Right renal pelvis (tissue), 4 donors: ENCODE measurements at places on chromosomes 4 and X.

DNA sequence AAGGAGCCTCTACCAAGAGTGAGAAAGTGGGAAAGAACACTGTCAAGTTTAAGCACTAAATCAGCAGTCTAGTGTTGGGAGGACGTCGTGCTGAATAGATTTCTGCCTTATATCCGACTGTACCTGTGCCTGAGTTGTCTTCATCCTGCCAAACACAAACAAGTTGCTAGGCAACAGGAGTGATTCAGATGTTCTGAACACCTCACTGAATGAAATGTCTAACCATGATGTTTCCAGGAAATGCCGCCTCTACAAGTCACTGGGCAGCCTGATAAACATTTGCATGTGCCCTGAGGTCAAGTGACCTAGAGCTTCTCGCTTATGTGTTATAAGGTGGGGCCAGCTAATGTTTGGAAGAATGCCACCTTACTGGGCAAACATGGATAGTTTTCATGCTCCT lies 37.9 kb downstream of the SGMS2 start:
- DNase-seq = no peak

DNA sequence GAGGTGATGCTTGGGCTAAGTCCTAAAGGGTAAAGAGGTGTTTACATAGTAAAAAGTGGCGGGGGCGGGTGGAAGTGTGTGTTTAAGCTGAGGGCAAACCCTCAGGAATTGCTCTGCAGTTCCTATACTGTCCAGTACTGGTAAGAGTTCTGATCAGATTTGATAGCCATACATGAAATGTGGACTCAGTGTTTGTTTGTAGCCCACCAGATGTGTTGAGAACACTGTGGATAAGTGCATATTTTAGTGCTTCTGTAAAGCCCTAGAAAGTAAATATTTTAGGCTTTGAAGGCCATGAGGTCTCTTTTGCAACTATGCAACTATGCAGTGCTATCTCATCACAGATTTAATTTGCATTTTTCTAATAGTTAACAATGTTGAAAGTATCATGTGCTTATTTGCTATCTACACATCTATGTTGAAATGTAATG lies 80.7 kb upstream of the EOLA2 start:
- no peak for DNase-seq

DNA sequence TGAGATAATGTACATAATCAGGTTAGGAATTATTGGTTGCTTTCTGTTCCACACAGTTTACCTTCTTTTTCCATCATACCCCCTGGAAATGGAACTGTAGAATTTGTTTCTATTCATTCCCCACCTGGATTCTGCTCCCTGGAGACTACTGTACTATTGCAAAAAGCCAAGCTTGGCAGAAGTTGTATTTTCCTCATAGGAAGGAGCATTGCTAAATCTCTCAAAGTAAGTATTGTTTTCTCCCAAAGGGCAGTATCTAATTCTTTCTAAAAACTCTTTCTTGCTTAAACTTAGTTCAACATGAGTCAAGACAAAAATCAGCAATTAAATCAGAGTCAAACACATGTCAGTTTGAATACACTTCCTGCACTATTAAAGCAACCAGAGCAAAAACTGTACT lies 136.2 kb downstream of the CDS1 start:
- DNase-seq = no peak

GRCh38 chr4:108261026-108261425 lies 92.3 kb upstream of the LEF1 start:
- no peak for DNase-seq

GRCh38 chr4:117466388-117466787 lies 381.0 kb upstream of the TRAM1L1 start:
- no peak for DNase-seq

DNA sequence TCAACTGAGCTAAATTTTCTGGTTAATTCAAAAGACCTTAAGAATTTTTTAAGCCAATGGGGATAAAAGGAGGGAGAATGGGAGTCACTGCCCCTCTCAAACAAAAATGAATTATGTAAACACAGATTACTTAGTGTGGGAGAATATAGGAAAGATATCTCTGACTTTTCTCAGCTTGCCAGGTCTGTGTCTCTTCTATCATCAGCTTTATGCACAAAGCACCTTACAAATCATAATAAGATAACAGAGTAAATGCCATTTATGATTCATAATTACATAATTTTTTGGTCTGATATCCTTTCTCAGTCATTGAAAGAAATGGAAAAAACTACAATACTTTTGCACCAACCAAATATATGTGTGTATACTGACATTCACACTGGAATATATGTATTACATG lies 604.6 kb upstream of the FAM241A start:
- no peak for DNase-seq

GRCh38 chrX:121191779-121192178 lies 144.4 kb downstream of the GLUD2 start:
- no peak for DNase-seq

GRCh38 chr4:77023920-77024319 lies 51.9 kb downstream of the CCNI start:
- DNase-seq = no peak

- DNase-seq = no peak
Measured at GRCh38 chr4:136793848-136794247, 738.4 kb downstream of the PCDH18 start.

DNA sequence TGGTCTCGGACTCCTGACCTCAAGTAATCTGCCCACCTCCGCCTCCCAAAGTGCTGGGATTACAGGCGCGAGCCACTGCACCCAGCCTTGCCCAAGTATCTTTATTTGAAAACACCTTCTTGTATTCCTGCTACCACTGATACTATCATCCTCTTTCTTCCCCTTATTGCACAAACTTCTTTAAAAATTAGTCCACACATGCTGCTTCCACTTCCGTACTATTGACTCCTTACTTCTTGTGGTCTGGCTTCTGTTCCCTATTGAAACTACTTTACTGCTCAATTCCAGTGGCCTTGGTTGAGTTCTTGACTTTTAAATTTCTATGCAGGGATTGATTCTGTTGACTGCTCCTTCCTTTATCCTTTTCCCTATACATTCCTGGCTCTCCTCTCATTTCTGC lies 38.8 kb downstream of the MTM1 start:
- no peak for DNase-seq

GRCh38 chr4:89113415-89113814 lies 2.1 kb downstream of the TIGD2 start:
- no peak for DNase-seq

DNA sequence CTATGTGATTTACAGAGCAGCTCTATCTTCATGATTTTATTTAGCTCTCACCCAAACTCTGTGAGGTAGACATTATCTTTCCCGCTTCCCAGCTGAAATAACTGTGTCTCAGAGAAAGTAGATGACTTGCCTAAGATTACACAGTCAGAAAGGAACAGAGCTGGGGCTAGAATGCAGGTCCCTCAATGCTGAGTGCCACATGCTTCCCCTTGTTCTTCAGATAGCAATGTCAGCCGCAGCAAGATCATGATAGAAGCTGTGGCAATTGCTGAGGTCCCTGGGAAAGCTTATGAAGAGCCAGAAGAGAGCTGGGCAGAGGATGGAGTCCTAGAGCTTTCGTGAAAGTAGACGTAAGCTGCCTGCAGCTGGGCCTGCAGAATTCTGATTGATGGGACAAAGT lies 11.1 kb upstream of the GABRE start:
- DNase-seq = no peak

DNA sequence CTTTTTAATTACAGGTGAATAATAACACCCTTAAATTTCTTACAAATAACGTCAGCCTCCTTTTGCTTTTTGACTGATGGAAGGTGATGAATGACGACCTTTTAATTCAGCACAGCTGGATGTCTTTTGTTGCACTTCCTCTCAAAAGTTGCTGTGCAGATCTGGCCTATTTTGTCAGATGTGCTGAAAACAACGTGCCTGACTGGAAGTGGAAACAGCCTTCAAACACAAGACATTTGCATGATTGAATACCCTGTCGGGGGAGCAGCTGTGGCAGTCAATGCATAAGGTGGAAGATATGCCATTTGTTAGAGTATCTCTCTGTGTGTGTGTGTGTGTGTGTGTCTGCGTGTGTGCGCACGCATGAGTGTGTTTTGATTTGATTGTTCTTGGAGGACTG lies 579.7 kb downstream of the SPRY1 start:
- no peak for DNase-seq

- no peak for DNase-seq
Measured at GRCh38 chrX:100673397-100673953, 29.5 kb downstream of the SRPX2 start.

DNA sequence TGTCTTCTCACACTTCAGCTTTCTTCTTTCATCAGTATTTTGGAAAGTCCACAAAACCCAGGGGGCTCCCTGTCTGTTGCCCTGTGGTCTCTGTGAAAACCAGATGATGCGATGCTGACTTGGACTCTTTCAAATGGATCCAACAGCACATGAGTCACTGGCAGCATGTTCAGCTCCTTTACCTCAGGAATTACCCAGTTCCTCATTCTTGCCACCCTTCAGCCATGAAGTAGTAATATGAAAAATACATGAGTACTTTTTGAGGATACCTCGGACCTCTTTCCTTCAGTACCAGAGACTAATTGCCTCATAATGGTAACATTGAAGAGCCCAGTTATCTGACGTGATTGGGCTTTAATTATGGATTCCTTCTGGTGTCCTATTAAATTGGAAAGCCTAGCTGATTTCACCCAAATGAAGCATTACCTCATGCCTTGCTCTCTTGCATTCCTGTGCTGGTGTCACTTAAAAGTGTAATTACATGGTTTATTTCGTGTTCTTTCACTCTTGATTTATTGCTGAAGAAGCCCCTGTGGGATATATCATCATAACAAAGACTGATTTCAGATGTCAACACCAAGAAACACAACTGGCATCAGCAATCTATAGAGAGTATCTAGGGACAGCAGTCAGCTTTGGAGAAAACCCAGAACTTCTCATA lies 63.4 kb downstream of the NFKB1 start:
- DNase-seq = no peak

DNA sequence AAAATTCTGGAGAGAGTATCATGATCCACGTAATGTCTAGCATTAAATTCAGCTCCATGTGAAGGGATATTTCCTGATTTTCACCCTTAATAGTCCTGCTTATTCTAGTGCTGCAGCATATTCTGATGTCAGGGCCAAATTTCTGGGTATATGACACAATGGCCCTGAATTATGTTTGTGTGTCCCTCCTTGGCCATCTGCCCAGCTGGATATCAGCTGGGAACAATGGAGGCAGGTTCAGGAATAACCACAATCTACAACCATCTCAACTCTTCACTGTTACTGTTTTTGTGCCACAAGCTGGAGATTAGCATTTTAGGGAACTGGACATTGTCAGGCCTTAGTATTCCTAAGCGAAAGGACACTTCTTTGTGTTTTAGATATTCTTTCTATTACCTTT lies 3.5 kb downstream of the GLRB start:
- DNase-seq = no peak

DNA sequence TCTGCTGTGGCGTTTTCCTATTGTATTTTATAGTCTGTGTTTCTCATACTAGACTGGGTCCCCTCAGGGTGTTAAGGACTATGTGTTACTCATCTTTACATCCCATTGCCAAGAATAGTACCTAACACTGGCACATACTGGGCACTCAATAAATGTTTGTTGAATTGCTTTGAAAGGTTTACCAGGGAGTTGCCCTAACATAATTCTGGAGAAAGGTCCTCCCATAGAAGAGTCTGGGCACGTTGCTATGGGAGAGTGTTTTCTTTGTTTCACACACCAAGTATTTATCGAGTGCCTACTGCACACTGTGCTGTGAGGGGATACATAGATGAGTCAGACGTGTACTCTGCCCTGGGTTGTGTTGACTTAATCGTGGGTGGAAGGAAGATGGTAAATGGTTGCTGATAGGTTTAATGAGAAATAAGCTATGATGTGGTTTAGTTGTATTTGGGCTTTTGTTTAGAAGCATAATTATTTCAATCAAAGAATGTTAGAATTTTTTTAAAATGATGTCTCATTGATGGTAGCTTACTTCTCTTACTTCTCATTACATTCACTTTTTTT lies 42.9 kb downstream of the AFF1 start:
- no peak for DNase-seq

- DNase-seq = no peak
Measured at GRCh38 chrX:40083120-40083978, 14.4 kb downstream of the BCOR start.

DNA sequence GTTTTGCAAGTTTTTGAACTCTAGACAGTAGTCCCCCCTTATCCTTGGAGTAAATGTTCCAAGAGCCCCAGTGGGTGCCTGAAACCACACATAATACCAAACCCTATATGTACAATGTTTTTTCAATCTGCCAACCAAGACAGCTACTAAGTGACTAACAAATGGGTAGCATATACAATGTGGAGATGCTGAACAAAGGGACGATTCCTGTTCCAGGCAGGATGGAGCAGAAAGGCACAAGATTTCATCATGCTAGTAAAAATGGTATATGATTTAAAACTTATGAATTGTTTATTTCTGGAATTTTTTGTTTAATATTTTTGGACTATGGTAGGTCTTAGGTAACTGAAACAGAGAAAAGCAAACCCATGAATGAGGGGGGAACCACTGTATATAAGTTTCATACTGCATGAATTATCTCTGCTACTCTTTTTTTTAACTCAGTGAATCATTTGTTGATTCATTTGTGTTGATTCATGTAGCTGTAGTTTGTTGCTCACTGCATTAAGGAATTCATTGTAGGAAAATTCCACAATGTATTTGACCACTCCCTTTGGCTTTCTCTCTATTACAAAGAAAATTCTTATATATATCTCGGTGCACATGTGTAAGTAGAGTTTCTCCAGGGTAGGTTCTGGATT lies 21.9 kb upstream of the ANXA3 start:
- no peak for DNase-seq
